Spleen (tissue), 13 donors: ENCODE measurements at places on chromosomes 7 and 10. TPM values are rescaled to one million over a fixed set of nuclear protein-coding genes. Genes with fewer than 3 reads are reported as not detected.

GRCh38 chr10:113912582-113912981 lies 58.1 kb downstream of the NHLRC2 start:
- DNase-seq = no peak

GRCh38 chr7:16918288-16918895 lies 36.6 kb upstream of the AGR3 start:
- no peak for DNase-seq

- DNase-seq = no peak
Observed at GRCh38 chr7:22183522-22184280, 173.3 kb downstream of the RAPGEF5 start.

MKX gene
- 0.10 TPM for polyA plus RNA-seq

DNA sequence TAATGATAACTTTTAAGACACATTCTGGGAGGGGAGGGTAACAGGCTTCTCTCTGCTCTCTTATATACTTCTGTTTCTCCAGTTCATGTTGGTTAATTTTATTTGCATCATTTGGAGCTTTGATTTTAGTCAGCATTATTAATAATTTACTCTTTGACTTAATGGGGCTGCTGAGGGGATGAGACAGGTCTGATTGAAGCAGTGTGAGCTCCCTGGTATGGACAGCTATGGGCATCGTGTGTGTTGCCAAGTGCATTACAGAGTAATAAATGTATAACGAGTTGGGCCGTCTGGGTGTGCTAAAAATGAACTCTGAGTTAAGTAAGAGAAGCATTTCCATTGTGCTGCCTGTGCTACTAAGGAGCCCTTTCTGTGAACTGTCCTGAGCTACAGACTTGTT lies 31.7 kb upstream of the IKZF1 start:
- DNase-seq = no peak

- DNase-seq = no peak
Observed at GRCh38 chr7:73602721-73603651, 21.3 kb downstream of the MLXIPL start.

DNA sequence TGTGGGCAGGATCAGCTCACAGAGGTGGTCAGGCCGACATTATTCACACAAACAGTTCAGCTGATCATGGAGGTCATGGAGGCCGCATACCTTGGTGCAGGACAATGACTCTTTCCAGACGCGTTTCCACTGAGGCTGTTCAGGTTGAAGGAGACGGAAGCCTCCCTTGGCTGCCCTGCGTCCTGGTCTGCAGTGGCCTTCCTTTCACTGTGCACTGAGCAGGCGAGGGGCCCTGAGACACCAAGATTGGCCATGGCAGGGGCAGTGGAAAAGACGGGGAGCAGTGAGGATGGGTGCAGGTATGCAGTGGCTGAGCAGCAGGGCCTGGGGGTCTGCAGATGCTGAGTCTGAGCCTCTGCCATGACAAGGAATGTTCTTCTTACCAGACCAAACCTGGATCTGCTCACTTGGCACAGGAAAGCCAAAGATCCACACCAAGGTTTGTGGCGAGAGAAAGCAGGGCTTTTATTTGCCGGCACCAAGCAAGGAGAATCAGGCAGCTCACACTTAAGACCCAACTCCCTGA lies 263.3 kb downstream of the GLRX3 start:
- DNase-seq = peak; percentile 58

GRCh38 chr10:100524206-100524605 lies 4.5 kb upstream of the SEC31B start:
- no peak for DNase-seq

MYH16 gene
- not detected for polyA plus RNA-seq

- no peak for DNase-seq
Observed at GRCh38 chr10:45371560-45371959, 2.5 kb upstream of the ALOX5 start.

ASB10 gene
- polyA plus RNA-seq = not detected

DNA sequence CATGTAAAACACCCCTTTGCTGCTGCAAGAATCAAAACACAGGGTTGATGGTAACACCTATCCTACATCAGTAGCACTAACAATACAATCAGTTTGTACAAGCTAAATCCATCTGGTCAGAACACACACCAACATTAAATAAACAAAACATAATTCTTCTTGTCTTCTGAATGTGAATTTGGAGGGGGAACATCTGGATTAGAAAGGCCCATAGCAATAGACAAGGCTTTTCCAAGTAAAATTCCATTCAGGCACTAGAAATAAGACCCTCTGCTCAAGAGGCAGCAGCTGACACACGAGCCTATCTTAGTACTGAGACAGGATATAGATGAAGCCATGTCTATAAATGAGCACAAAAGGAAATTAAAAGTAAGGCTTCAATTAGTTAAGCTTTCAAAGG lies 839.9 kb upstream of the LRRTM3 start:
- no peak for DNase-seq

- DNase-seq = peak; percentile 93
Observed at GRCh38 chr10:42866115-42866995, 83.8 kb downstream of the BMS1 start.

CCL24 gene
- polyA plus RNA-seq = 6.8 TPM

- DNase-seq = no peak
Observed at GRCh38 chr7:96188174-96188581, 133.7 kb downstream of the SLC25A13 start.

GRCh38 chr7:81594767-81595166 lies 175.1 kb downstream of the HGF start:
- no peak for DNase-seq

SLK gene
- polyA plus RNA-seq = 9.1 TPM

- no peak for DNase-seq
Observed at GRCh38 chr7:11910253-11910652, 78.3 kb upstream of the THSD7A start.

GRCh38 chr10:101135141-101136006 lies 4.3 kb downstream of the TLX1 start:
- no peak for DNase-seq

GRCh38 chr10:120835603-120836002 lies 15.6 kb upstream of the WDR11 start:
- no peak for DNase-seq

DNA sequence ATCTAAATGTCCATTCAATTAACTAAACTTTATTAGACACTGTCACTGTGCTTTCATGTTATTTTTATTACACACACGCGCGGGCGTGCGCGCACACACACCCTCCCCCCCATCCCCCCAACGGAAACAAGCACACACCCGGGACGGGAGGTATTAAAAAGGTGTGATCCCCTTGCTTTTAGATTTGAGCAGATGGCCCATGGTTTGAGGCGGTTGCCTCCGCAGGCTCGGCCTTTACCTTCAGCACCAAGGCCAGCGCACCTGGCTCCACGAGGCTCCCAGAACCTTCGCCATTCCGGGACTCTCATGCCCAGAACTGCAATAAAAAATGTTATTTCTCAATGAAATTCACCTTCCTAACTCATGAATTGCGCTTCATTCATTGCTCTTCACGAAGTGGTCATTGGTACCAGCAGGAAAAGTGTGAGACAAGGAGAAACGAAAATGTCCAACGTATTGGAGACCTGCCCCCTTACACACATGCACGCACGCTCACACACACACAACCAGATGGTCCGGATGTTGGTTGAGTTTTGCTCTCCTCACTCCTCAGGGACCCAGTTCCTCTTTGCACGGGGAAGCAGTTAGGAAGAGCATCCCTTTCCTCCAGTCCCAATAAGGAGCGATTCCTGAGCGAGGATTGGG lies 20.8 kb upstream of the PTF1A start:
- no peak for DNase-seq

CDHR1 gene
- polyA plus RNA-seq = 2.2 TPM

TMEM184A gene
- polyA plus RNA-seq = 0.09 TPM

DNA sequence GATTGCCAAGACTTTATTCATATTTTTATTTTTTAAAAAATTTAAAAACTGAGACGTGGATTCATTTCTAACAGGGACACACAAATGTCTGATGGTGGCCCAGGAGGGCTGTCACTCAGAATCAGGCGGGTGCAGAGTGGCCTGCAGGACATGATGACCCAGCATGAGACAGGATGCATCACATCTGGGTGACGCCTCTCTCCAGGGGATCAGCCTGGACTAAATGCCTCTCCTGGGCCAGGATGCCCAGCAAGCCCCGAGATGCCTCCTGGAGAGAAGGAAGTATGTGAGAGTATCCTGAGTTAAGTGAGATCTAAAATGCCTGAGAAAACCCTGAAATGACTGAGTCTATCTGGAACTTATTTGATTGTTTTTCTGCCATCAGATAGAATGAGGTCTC lies 16.9 kb upstream of the MTURN start:
- DNase-seq = no peak

GRCh38 chr7:28830846-28831245 lies 127.3 kb downstream of the TRIL start:
- DNase-seq = no peak

- no peak for DNase-seq
Observed at GRCh38 chr7:92276460-92276864, 30.7 kb downstream of the ANKIB1 start.

EIF3B gene
- 117 TPM for polyA plus RNA-seq
